Activated effector memory CD4-positive, alpha-beta T cell treated with Interleukin-2 at 50 U/mL for 16 hours (primary cell): ENCODE measurements at places on chromosomes 2 and 18.

- DNase-seq, result no peak
Observed at GRCh38 chr2:119696494-119697030, 17.6 kb downstream of the TMEM177 start.

GRCh38 chr2:148622366-148622765 lies 22.2 kb upstream of the EPC2 start:
- no peak for DNase-seq

DNA sequence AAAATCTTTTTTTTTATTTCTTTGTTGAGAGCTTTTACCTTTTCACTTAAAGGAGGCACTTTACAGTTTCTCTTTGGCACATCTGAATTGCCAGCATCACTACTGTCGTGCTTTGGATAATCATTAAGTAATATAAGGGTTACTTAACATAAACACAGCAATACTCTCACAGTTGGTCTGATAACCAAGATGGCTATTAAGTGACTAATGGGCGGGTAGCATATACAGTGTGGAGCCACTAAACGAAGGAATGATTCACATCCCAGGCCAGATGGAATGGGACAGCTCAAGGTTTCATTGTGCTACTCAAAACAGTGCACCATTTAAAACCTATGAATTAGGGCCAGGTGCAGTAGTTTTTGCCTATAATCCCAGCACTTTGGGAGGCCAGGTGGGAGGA lies 28.1 kb downstream of the USP37 start:
- no peak for DNase-seq

- no peak for DNase-seq
Observed at GRCh38 chr2:155266583-155266982, 568.1 kb downstream of the KCNJ3 start.

- no peak for DNase-seq
Observed at GRCh38 chr2:85994421-85994777, 105.6 kb upstream of the ST3GAL5 start.

DNA sequence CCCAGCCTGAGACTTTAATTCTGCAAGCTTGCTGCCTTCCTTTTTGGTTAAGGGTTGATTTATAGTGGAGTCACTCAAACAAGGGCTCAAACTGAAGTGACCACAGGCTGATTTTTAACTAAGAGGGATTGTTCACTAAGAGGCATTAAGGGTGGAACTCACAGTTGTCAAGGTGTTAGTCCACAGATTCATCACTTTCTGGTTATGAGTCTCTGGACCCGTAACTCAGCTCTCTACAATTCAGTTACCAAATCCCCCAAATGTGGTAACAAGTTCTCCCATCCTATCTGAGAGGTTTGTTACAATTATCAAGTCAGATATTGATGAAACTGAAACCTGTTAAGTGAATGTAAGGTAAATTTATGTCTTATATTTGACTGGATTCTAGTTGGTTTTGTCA lies 185.9 kb upstream of the KLHL14 start:
- DNase-seq, result no peak

- no peak for DNase-seq
Observed at GRCh38 chr18:3269241-3269913, 7.4 kb downstream of the MYL12B start.

DNA sequence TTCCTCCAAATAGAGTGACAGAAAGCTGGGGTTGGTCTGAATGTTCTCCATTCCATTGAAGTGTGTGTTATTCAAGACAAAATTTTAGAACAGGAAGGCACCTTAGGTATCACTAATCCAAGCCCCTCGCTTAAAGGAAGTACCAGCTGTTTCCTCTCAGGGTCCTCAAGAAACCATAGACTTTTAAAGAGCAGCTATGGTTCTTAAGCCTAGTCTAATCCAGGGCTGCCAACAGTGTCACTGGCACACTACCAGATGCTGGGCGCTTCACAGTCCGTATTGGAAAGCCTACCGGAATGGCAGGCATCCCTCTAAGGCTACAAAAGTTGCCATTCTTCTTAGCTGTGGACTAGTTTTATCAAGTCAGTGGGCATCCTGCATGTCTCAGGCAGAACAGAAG lies 1.9 kb downstream of the NEMP2 start:
- no peak for DNase-seq

DNA sequence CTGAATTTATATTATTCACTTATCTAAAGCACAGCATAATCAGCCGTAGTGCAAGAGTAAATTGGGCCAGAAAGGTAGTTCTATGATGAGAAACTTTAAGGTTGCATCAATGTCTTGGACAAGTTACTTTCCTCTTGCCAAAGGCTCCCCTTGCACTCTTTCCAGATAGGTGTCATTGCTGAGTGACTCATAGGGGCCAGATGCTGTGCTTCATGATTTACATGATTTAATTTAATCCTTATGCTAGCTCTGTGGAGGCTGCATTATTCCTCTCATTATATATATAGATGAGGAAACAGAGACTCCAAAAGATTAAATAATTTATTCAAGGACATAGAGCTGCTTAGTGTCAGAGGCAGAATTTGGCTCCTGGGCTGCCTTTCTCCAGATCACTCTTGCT lies 5.0 kb downstream of the CFAP221 start:
- no peak for DNase-seq

DNA sequence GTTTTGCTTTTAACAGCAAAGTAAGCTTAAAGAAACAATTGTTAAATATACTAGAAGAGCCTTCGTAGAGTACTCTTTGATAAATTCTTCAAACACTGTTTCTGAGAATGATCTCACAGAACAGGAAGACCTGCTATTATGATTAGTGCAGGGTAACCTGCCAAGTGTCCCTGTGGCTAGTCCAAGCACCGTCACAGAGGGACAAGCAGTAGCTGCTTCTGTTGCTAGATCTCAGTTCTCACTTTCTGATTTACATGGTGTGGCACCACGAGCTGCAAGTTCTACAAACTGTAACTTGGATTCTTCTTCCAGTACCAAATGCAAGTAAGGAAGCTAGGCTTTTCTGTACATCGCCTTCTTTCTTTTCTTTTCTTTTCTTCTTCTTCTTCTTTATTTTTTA lies 121.5 kb downstream of the PIEZO2 start:
- no peak for DNase-seq

DNA sequence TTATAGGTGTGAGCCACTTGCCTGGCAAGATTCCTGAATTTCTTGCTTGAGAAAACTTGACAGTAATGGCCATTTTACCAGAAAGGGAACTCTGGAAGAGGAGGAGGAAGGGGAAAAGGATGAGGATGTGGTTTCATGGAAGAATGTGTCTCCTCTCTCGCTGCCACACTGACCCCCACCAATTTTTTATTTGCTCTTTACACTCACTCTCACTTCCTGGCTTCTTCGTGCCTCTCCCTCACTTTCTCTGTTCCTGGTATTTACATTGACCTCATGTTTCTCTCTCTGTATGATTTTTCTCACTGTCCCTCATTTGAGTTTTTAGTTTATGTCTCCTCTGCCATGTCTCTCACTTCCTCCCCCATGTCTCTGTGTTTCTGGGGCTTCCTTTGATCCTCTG lies 134.5 kb upstream of the CAB39 start:
- no peak for DNase-seq

DNA sequence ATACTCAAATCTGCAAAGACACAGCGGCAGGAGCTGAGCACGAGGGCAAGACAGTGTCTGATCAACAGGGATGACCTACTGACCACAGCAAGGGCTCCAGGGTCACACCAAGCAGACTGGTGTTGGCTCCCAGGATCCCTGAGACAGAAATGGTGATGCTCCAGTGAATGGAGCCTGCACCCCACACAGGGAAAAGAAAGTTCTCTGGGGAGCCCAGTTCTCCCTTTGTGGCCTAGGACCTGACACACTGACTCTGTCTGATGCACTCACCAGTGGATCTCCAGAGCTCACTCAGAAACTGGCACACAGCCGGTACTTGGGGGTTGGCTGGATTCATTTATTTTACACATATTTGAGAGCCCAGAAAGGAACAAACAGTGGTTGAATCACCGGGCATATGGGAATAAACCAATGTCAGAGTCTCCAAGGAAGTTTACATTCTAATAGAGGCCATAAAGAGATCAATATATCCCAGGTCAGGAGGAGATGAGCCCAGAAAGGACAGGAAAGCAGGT lies 215.6 kb upstream of the ARL4C start:
- no peak for DNase-seq

DNA sequence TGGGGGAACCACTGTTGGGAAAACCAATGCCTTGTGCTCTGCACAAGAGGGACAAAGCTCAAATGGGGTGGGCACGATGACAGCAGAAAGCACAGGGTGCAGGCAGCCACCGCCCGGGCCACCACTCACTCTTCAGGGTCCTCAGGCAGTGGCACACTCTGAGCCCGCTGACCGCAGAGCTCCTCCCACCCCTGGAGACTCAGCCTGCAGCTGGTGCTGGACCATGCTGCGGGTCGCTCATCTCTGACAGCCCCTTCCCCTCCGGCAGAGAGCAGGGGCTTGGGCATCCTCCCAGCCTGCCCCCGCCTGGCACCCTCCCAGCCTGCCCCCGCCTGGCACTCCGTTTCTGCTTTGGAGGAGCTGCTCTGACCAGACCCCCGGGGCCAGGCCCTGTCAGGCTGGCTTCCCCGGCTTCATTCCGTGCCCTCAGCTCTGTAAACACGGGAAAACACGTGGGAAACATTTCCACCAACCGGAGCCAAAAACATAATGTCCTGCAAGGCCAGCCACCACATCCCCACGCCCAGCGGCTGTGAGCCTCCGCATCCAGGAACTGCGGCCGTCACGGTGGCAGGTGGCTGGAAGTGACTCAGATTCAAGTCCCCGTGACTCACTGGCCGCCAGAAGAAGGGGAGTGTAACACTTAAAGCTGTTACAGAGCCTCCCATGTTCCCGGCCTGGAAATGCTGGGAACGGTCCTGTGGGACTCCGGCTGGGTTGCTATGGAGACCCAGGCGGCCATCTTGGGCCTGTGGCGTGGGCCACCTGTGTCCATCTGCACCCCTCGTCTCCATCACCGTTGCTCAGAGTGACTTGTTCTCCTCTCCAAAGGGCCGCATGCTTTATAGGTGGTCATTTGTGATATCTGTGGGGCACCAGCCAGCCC lies 6.8 kb upstream of the SNED1 start:
- no peak for DNase-seq

DNA sequence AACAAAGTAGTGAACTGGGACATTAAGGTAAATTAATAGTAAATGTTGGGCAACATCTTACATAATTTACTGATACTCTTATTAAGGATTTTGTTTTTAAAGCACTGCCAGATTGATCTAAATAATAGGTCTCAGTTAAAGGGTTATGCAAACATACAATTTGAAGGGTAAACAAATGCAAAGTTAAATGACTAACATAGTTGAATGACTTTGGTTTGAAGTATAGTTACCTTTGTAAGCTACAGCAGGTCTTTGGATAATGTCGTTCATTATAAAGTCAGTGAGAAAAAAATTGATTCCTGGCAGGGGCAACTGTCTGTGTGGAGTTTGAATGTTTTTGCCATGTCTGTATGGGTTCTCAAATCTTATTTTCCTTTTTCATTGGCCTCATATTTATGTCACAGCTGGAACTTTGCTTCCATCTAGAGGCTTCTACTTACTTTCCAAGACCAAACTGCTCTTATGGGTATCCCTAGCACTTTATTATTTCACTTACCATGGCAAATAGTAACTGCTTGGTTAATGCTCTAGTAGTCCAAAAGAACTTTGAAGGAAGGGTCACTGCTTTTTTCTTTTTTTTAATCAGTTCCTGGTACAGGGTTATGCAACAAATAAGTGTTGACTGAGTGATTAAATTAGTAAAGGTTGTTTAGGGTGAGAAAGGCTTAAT lies 107.8 kb downstream of the NBEAL1 start:
- DNase-seq, result no peak

- DNase-seq, result peak; percentile 27
Observed at GRCh38 chr2:112155331-112156151, 17.4 kb downstream of the FBLN7 start.

DNA sequence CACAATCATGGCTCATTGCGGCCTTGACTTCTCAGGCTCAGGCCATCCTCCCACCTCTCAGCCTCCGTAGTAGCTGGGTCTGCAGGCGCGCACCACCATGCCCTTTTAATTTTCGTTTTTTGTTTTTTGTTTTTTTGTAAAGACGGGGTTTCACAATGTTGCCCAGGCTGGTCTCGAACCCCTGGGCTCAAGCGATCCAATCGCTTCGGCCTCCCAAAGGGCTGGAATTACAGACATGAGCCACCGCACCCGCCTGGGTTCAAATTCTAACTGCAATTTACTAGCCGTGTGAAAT lies 12.3 kb upstream of the DCTN1 start:
- DNase-seq, result no peak

DNA sequence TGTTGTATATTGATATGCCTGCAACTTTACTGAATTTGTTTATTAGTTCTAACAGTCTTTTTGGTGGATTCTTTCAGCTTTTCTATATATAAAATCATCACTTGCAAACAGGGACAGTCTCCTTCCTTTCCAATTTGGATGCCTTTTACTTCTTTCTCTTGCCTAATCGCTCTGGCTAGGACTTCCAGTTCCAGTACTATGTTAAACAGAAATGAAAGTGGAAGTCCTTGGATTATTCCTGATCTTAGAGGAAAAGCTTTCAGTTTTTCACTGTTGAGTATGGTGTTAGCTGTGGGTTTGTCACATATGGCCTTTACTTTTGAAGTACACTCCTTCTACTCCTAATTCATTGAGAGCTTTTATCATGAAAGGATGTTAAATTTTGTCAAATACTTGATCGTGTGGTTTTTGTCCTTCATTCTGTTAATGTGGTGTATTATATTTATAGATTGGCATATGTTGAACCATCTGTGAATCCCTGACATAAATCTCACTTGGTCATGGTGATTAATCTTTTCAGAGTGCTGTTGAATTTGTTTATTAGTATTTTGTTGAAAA lies 52.9 kb downstream of the REL start:
- no peak for DNase-seq

GRCh38 chr2:2692599-2693389 lies 361.7 kb upstream of the MYT1L start:
- DNase-seq, result no peak

GRCh38 chr2:238069877-238070276 lies 9.1 kb downstream of the SCLY start:
- no peak for DNase-seq

GRCh38 chr18:49548229-49548636 lies 13.6 kb upstream of the LIPG start:
- no peak for DNase-seq

DNA sequence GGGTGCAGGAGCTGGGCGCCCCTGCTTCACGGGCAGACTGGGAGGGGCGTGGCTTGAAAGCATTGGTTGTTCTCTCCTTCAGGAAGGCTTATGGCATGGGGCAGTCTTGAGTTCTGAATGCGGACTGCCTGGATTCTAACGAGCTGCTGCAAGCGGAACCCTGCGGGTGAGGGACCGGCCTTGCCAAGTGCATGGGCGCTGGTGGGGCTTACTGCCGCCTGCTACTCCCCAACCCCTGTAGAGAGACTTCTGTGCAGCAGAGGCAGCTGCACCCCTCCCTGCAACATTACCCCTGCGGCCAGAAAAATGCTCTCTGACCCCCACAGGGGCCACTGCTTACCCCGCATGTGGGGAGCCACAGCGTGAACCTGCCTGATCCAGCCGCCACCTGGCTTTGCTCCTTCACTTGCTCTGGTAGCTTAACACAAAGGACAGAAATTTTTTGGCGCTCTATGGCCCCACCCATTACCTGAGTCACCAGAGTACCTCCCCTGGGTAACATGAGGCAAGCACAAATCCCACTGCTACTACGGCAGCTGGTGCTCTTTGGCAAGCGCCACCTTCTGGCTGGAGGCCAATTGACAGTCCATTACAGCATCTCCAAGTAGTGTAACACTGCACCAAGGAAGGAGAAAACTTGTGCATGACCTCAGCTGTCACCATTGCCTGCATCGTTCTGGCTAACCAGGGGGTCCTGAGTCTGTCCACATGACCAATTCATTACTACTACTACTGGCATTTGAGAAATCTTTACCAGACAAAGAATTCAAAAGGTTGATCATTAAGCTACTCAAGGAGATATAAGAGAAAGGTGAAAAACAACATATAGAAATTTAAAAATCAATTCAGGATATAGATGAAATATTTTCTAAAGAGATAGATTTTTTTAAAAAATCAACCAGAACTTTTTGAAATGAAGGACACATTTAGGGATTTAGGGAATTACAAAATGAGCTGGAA lies 35.4 kb downstream of the MYL12B start:
- peak; percentile 89 for DNase-seq
